Activated naive CD8-positive, alpha-beta T cell treated with anti-CD3 and anti-CD28 coated beads for 36 hours (primary cell): ENCODE measurements at places on chromosomes 5 and 9. TPM values are rescaled to one million over a fixed set of nuclear protein-coding genes. Genes with fewer than 3 reads are reported as not detected.

- H3K4me1 ChIP-seq, result peaks cover 60% of the 10 kb centered on the region
- H3K27me3 ChIP-seq, result no peaks in the 10 kb centered on the region
- DNase-seq, result no peak
- peaks cover 62% of the 10 kb centered on the region for H3K36me3 ChIP-seq
These were observed 9.4 kb downstream of the FBXW11 start for GRCh38 chr5:171997011-171997410.

DNA sequence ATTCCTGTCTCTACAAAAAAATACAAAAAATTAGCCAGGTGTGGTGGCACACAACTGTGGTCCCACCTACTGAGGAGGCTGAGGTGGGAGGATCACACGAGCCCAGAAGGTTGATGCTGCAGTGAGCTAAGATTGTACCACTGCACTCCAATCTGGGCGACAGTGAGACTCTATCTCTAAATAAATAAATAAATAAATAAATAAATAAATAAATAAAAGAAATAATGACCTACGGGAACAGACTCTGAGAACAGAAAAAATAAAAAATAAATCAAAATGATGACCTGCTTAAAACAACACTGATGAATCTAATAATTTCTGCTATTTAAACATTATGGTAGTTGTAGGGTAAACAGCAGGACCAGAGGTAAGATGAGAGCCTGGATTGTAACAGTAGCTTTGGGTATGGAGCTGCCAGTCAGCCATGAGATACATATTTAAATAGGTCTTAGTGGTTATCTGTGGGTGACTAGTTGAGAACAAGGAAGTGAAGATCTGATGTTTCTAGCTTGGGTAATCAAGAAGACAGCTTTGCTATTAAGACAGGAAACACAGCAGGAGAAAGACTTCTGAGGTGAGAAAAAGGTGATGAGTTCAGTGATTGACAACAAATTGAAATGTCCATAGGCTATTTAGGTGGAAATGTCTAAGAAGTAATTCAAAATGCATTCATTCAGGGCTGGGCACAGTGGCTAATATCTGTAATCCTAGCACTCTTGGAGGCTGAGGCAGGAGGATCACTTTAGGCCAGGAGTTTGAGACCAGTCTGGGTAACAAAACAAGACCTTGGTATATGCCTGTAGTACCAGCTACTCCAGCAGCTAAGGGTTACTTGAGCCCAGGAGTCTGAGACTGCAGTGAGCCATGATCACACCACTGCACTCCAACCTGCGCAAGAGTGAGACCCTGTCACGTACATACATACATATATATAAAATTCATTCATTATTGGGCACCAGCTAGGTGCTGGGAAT is 11.0 kb downstream of the RNF145 start:
- peak overlapping the region; percentile 40 for H3K27ac ChIP-seq
- H3K4me1 ChIP-seq, result peaks cover 60% of the 10 kb centered on the region
- H3K36me3 ChIP-seq, result peaks cover 60% of the 10 kb centered on the region
- no peaks in the 10 kb centered on the region for H3K27me3 ChIP-seq

- peaks cover 6% of the 10 kb centered on the region for H3K27me3 ChIP-seq
- peak overlapping the region; percentile 25 for H3K4me3 ChIP-seq
- H3K4me1 ChIP-seq, result peaks cover 63% of the 10 kb centered on the region
- peak; percentile 39 for DNase-seq
These were observed 18.3 kb upstream of the TERT start for GRCh38 chr5:1312993-1313833.

DNA sequence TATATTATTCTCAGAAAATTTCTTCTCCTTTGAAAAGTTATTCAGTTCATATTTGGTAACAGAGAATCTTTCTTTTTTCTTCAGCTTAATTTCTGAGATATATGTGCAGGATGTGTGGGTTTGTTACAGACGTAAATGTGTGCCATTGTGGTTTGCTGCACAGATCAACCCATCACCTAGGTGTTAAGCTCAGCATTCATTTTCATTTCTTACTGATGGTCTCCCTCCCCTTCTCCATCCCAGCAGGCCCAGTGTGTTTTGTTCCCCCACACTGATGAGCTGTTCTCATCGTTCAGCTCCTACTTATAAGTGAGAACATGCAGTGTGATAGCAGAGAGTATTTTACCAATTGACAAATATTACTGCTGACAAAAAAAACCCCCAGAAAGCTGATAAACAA is 330.0 kb upstream of the CHD1 start:
- no peaks in the 10 kb centered on the region for H3K27me3 ChIP-seq
- H3K36me3 ChIP-seq, result no peaks in the 10 kb centered on the region
- no peak for DNase-seq
- no peak overlapping the region for H3K27ac ChIP-seq

GRCh38 chr9:104905931-104906330 is 22.0 kb downstream of the ABCA1 start:
- DNase-seq, result no peak
- H3K36me3 ChIP-seq, result no peaks in the 10 kb centered on the region
- no peak overlapping the region for H3K27ac ChIP-seq
- H3K4me3 ChIP-seq, result no peak overlapping the region

DNA sequence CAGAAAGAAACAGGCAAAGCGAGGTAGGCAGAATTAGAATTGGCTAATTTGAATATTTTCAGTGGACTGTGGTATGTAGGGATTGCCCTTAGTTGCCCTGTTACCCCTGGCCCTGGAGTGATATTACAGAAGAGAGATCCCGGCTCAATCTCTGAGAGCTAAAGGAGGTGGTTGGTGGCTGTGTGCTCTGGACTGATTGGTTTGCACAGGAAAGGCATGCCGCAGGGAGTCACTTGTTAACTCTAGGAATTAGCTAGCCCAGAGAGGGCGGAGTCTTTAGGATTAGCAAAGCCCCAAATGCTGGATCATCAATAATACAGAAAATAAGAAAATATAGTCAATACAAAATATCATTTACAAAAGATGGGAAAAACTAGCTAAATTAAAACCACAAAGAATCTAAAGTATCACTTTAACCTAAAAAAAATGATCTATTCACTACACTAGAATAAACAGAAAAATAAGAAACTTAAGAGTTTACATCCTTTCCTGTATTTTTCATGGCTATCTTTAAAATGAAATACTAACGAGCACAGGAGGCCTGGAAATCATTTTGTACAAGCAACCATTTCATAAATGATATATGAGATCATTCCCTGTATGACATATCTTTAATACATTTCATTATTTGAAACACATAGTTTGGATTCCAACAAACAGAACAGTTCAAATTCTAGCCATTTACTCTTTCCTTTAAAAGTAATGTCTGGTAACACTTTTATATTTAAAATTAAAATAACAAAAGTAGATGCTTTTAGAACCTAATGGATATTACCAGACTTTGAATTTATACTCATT is 71.1 kb downstream of the GNAQ start:
- no peak overlapping the region for H3K27ac ChIP-seq
- no peak for DNase-seq
- no peak overlapping the region for H3K4me3 ChIP-seq
- peaks cover 14% of the 10 kb centered on the region for H3K36me3 ChIP-seq
- peaks cover 49% of the 10 kb centered on the region for H3K4me1 ChIP-seq
- no peaks in the 10 kb centered on the region for H3K27me3 ChIP-seq

DNA sequence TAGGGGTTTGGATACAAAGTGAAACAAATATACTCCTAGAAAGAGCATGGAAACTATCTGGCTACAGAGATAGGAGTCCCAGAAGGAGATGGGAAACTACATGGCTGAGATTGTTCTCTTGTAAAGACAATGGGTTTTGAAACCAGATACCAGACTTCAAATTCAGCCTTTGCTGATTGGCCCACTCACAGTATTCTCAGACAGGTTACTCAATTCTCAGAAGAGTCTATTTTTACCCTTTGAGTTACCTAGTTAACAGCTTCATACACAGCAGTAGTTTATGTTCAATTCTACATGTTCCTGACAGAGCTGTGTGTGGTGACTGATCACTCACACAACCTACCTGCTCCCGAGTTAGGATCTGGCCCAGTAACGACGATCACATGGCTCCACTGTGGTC is 14.1 kb downstream of the ZFP62 start:
- H3K4me3 ChIP-seq, result no peak overlapping the region
- DNase-seq, result no peak
- H3K27ac ChIP-seq, result no peak overlapping the region

GRCh38 chr5:88049737-88050136 is 218.9 kb downstream of the TMEM161B start:
- H3K27me3 ChIP-seq, result peaks cover 3% of the 10 kb centered on the region
- DNase-seq, result no peak
- H3K27ac ChIP-seq, result no peak overlapping the region
- H3K4me3 ChIP-seq, result no peak overlapping the region
- H3K36me3 ChIP-seq, result no peaks in the 10 kb centered on the region

- no peaks in the 10 kb centered on the region for H3K4me1 ChIP-seq
- DNase-seq, result no peak
- H3K27ac ChIP-seq, result no peak overlapping the region
- no peaks in the 10 kb centered on the region for H3K36me3 ChIP-seq
- H3K27me3 ChIP-seq, result peaks cover 16% of the 10 kb centered on the region
These were observed 171.3 kb downstream of the PSAT1 start for GRCh38 chr9:78468231-78468630.

The PLPP7 gene
- total RNA-seq, result 0.35 TPM

The TAF11L10 gene
- not detected for total RNA-seq

The RMRP gene
- 8,498 TPM for total RNA-seq

The TTLL11 gene
- total RNA-seq, result 2.8 TPM

The FGF1 gene
- not detected for total RNA-seq

The RAB24 gene
- 26.8 TPM for total RNA-seq

The GALNT12 gene
- 10.9 TPM for total RNA-seq
